EL (cell line): ENCODE measurements at places on chromosomes 5 and 9.

DNA sequence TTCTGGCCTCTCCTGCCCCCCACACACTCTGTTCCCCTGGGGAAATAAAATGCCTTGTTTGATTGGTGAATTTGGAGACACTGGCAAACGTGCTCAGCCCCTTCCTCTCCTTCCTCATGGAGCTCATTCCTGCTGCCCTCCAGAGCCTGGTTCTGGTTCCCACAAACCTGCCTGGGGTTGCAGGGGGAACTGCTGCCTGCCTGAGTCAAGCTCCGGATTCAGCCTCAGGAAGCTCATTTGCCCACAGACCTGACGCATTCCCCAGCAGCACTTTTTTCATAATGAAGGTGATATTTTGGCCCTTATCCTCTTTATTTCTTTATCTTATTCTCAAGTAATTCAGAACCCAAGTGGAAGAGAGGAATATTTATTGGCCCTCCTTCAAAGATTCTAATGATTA, 140.5 kb downstream of the TTLL11 start:
- DNase-seq, result no peak

DNA sequence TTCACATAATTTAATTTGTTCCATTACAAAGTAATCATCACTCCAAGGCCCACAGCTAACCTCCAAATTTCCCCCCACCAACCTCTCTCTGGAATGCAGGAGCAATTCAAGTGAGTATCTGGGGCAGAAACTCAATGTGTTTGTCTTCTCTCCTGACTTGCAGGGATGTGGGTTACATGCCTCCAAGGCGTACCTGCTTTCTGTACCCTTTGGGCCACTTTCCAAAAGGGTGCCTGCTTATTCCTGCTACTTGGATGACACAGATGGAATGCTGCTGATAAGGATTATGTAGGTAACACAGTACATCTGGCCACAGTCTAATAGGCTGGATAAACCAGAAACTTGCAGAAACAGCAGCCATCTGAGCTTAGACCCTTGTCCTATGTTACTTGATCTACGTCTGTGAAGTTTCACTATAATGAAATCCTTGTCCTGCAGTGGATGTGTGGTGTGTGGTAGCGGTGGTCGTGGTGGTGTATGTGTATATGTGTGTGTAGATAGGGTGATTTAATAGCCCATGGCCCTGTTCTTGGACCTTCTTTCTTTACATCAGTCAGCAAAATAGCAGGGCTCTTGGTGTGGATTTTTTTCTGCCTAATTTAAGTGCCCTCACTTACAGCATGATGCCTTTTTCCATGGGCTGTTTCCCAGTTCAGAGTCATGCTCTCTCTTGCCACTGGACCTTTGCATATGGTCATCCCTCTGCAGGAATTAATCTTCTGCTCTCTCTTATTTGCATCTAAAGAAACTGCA, 175.9 kb downstream of the ZDHHC21 start:
- DNase-seq, result no peak

GRCh38 chr5:76986825-76987526, 34.1 kb downstream of the CRHBP start:
- no peak for DNase-seq

DNA sequence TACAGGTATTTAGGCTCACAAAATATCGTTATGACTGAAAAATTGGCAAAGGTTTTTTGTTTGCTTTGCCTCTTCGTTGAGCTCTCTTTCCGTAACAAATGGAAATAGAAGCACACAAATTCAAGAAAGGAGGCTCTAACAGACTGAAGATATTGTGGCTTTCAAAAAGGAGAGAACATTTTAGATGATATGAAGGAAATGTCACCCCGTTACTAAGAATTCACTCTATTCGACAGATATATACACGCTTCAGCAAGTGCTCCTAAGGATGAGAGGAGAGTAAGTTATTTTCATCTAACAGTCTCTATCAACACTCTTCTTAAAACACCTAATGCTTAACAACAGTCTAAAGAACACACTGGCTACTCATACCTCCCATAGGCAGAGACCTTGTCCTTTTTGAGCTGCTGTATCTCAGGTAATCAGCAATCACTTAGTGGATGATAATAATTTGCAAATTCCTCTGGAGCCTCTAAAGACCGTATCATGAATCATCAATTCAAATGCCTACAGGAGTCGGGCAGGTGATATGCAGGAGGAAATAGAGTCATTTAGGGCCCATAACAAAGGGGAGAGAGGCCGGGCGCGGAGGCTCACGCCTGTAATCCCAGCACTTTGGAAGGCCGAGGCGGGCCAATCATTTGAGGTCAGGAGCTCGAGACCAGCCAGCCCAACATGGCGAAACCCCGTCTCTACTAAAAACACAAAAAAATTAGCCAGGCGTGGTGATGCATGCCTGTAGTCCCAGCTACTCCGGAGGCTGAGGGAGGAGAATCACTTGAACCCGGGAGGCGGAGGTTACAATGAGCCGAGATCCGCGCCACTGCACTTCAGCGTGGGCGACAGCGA, 1.4 kb upstream of the HSDL2 start:
- peak; percentile 15 for DNase-seq

DNA sequence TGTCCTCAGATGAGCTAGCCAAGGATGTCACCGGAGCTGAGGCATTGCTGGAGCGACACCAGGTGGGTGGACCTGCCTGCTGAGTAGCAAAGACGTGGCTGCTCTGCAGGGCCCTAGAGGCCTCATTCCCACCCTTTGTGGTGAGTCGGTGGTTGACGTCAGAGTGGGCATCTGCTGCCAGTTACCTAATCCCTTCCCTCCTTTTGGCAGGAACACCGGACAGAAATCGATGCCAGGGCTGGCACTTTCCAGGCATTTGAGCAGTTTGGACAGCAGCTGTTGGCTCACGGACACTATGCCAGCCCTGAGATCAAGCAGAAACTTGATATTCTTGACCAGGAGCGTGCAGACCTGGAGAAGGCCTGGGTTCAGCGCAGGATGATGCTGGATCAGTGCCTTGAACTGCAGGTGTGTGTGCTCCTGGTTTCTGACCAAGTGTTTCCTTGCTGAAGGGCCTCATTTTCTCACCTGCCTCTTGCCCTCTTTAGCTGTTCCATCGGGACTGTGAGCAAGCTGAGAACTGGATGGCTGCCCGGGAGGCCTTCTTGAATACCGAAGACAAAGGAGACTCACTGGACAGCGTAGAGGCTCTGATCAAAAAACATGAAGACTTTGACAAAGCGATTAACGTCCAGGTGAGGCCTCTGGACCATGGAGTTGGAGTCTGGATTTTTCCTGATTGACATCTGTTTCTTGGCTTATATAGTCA, 48.9 kb downstream of the DYNC2I2 start:
- DNase-seq, result no peak

DNA sequence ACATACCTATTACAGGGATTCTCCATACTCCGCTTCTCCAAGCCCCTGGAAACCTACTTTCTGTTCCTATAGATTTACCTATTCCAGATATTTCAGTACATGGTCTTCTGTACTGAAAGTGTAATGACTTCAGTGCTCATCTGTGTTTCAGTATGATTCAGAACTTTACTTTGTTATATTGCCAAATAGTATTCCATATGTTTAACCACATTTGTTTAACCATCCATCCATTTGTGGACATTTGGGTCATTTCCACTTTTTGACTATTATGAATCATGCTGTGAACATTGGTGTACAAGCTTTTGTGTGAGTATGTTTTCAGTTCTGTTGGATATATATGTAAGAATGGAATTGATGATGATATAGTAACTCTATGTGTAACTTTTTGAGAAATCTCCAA, 188.9 kb downstream of the PDZD2 start:
- peak; percentile 24 for DNase-seq

GRCh38 chr9:132163457-132163875, 1.6 kb downstream of the NTNG2 start:
- DNase-seq, result no peak

DNA sequence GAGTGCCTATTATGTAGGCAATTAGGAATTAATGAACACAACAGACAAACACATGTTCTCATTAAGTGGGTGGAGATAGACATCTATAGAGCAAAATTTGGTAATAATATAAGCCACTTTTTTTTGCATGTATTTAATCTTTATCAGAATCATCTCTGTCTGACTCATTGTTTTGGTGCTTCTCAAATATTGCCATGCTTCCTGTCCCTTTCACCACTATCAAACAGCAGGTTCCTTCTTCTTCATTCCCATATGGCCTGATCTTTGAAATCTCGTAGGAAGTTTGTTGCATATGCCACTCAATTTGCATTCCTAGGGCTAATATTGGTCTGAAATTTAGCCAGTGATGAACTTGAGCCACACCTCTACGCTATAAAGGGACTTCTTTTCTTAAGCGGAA, 128.9 kb upstream of the SPEF2 start:
- DNase-seq, result peak; percentile 13

GRCh38 chr5:78530342-78531096, 118.1 kb downstream of the LHFPL2 start:
- peak; percentile 90 for DNase-seq

- DNase-seq, result no peak
Observed at GRCh38 chr5:146410272-146410671, 36.9 kb upstream of the TCERG1 start.

DNA sequence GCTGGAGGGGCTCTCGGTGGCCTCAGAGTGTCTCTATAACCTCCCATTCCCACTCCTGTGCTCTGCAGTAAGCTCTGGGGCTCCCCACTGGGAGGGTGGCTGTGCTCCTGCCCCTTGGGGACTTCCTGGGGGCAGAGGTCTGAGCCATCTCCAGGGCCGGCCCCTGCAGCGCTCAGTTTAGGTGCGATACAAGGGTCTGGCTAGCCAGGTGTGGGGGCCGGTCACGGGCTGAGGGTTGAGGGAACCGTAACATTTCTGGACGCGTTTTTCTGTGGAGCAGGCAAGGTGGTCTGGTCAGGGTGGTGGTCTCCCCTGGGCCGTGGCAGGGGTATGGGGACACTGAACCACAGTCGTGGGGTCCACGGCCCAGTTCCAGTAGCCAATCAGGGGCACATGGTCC, 38.0 kb upstream of the SLC6A19 start:
- no peak for DNase-seq

DNA sequence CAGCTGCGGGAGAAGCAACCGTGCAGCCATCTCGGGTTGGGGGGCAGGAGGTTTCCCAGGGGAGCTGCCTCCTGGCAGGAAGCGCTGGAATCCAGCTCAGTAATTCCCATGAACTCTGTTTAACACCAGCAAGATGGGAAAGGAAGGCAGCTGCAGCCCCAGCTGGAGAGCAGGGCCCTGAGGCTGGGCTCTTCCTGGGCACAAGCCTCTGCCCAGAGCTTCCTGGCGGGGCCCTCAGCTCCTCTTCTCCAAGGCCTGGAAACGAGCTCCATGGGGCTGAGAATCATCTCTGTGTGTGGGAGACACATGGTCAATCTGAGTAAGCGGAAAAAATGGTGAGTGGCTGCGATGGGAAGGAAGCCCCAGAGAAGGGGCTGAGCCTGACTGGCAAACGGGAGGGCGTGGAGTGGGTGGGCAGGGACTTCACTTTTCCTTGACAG, 6.3 kb downstream of the MRPL36 start:
- peak; percentile 19 for DNase-seq

GRCh38 chr9:3343671-3344070, 182.1 kb downstream of the RFX3 start:
- no peak for DNase-seq

DNA sequence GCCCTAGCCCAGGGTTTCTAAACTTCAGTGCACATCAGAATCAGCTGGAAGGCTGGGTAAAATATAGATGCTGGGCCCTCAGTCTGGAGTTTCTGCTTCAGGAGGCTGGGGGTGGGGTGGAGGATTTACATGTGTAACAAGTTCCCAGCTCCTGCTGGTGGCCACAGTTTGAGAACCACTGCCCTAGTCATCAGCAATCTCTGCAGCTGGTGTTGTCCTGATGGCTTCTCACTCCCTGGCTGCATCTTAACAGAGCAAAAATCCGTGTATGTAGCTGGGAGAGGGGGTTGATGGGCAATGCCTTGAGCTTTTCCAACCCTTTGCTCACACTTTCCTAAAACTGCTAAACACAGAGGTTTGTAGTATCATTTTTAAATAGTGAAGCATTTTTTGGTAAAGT, 186.0 kb upstream of the KLF9 start:
- peak; percentile 64 for DNase-seq

DNA sequence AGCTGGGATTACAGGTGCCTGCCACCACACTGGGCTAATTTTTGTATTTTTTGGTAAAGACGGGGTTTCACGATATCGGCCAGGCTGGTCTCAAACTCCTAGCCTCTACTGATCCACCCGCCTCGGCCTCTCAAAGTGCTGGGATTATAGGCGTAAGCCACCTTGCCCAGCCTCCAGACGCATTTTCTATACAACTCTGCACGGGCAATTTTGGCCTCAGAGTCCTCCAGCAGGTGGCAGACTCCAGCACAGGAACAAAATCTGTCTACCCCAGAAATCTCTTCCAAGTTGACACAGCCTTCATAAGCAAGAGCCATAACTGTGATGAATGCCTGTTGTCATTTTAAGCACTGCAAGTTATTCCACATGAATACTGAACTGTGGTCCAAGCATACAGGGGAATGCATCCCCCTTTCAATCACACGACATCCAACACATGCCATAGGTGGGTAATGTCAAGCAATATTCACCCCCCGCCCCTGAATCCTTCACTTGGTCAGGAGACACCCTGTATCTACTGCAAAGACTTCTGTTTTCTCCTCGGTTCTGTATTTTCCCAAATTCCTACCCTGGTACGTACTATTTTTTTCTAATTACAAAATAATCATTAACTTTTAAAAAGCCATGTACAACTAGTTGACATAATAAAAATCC, 50.8 kb downstream of the ALDH7A1 start:
- peak; percentile 43 for DNase-seq

DNA sequence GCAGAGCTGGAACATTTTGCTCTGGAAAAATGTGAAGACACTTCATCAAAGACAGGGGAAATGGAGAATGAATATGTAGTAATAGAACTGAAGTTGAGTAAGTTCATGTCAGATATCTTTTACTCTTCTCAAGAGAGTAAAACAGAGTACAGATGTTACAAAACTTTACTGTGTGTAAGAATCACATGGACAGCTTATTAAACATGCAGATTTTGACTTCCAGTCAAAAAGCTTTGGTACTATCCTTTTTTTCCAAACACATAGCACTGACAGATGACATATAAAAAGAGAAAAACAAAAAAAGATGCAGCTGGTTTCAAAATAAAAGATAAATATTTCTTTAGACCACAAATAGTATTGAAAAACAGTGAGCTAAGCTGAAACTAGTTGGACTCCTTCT, 115.4 kb downstream of the FBN2 start:
- no peak for DNase-seq

DNA sequence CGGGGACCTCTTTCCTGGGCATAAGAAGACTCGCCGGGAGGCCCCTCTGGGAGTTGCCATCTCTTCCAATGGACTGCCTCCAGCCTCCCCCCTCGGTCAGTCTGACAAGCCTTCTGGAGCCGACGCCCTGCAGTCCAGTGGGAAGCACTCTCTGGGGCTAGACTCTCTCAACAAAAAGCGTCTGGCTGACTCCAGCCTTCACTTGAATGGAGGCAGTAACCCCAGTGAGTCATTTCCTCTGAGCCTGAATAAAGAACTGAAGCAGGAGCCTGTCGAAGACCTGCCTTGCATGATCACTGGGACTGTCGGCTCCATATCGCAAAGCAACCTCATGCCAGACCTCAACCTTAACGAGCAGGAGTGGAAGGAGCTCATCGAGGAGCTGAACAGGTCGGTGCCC, 28.4 kb upstream of the LTC4S start:
- peak; percentile 92 for DNase-seq
